ENCODE measurements at places on chromosomes 4 and X.

DNA sequence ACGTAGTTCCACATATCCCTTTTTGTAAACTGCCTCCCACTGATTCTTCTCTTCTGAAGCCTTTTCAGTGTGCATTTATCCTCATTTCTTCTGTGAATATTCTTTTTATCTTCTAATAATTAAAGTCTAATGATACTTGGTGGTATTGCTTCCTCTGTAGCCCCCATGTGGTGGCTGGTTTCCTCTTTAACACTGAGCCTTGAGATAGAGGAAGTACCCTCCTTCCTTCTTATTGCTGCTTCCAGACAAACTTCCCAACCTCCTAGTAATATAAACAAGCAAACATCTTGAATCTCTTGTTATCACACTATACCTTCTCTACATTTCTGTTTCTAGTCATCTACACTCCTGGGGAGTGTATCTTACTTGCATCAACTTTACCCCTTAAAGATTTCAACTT is 310.5 kb upstream of the GIMD1 start:
- DNase-seq = no peak

- no peak for DNase-seq
Observed at GRCh38 chr4:8340781-8341241, 71.3 kb downstream of the HTRA3 start.

DNA sequence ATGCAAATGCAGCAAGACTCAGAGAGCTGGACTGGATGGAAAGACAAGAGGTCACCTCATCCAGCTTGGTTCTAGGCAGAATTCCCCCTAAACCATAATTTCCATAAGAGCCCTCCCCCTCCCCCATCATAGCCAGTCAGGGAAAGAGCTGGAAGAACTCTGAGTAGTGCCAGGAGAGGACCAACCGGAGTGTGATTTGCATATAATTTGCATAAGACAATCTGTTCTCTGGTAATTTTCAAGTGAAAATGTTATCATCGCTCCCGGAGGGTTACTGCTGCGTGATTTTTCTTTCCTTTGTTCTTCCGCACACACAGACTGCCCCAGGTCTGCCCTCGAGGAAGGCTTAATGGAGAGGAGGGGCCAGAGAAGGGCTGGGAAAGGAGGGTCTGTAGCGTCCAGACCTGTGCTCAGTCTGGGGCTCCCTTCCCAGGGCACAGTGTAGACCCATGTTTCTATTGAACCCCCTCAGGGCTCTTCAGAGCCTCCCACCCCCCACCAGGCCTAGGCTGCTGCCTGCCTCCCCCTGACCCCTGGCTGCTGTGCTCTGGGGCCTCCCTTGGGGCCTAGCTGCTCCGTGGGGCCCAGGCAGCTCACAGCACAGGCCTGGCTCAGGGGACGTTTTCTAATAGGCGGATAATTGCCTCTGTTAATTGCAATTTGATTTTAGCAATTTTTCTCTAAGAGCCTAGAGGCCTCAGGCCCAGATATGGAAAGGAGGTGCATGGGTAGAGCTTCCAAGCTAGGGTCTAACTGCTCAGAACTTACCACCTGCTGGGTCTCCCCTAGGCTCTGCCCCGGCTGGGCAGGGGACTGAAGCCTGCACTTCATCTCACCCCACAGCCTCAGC is 90.4 kb upstream of the PJA1 start:
- DNase-seq = no peak

DNA sequence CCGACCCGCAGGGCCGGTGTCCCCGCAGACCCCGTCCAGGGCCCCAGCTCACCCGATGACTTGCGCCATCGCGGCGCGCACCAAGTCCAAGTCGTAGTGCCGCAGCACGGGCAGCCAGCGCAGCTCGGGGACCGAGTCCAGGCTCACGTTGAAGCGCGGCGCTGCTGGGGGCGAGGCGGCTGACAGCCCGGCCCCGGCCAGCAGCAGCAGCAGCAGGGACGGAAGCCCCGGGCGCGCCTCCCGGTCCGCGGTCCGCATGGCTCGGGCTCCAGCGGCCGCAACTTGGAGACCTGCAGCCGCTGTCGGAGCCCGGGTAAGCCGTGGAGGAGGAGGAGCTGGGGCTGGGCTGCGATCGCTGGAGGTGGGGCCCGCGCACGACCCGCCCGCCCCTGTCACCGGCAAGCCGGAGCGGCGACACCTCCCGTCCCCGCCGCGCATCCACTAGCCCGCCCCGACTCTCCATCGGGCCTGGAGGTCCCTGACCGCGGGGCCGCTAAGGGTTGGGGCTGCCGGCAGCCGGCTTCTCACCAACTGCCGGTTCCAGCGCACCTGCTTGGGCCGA is at the start of gene NAAA:
TSS of gene NAAA (minus strand) at position 322 of the 562 bp plus-strand sequence. CDS start at position 258, 64 bp downstream.
- peak; percentile 47 for DNase-seq

DNA sequence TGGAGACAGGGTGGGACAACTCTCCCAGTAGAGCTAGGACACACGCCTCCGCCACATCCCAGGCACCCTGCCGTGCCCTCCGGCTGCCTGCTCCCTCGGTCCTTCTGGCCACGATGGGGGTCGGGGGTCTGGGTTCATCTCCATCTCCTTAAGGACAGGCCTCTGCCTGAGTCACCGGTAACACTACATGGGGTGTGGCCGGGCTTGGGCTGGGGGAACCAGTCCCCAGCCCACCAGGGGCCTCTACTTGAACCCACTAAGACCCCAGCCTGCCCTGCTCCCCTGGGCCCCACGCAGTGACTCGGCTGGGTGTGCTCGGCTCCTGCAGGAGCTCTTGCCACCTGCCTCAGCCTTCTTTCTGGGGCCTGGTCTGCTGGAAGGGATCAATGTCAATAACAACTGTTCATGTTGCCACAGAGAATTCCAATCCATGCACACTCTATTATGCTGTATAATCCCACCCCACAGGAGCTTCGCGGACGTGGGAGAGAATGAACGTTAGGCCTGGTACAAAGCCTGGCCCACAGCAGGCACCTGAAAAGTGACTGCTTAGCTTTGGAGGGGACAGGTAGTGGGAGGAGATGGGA is 177.7 kb upstream of the PSAPL1 start:
- no peak for DNase-seq

GRCh38 chr4:95118497-95118896 is 360.7 kb downstream of the BMPR1B start:
- no peak for DNase-seq

GRCh38 chr4:143354990-143355389 is 18.3 kb downstream of the GAB1 start:
- no peak for DNase-seq

- DNase-seq = peak; percentile 25
Observed at GRCh38 chr4:7876201-7876875, 63.3 kb downstream of the AFAP1 start.

- DNase-seq = no peak
Observed at GRCh38 chr4:103719830-103720207, at the start of gene TACR3. TACR3 (minus strand) TSS chr4:103719985; CDS start chr4:103719675, 310 bp downstream.

DNA sequence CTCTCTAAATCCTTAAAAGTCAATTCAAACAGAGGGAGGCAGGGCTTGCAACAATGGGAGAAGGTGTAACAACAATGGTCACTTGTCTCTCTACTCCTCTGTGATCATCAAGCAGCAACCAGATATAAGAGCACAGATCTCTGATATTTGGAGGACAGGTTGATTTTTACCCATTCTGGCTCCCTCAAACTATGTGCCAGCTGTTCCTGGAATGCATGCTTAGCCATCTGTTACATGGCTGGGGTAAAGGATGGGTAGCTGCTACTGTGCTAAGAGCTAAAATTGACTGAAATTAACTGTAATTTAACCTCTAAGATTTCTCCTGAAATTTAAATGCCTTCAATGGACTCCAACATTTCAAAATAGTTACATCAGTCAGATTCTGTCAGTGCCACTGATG is 1459.9 kb downstream of the PCDH7 start:
- no peak for DNase-seq

GRCh38 chr4:81922313-81922712 is 450.6 kb upstream of the RASGEF1B start:
- no peak for DNase-seq

DNA sequence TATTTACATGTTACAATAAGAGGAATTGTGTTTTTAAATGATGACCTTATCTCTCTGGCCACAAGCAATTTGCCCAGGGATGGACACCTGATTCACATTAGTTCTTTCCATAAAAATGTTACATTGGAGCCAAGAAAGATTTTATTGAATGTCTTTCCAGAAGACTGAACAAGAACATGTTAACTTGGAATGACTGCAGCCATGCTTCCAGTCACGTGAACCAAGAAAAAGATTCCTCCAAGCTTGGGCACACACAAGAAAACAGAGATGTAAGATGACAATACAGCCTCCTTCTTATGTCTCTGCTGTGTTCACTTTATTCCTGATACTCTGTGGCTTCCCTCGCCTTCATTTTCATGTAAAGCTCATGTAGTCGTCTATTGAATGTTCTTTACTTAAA is 737.6 kb downstream of the TRIML1 start:
- DNase-seq = no peak

DNA sequence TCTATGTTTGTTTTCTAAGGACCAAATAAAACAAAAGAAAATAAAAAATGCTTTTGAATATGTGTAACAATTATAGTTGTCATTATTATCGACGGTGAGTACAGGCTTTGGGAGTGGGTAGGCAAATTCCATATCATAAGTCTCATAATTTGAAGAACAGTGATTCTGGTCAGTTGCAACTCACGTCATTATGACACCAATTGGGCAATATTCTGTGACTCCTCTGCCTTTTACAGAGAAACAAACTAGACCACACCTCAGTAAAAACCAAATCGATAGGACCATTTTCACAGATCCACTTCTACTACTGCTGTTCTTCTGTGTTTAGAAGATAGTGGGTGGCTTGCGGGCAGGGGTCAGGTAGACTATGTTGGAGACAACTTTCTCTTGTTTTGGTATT is 250.1 kb downstream of the C4orf33 start:
- no peak for DNase-seq

- DNase-seq = no peak
Observed at GRCh38 chr4:44558031-44558605, 93.3 kb downstream of the YIPF7 start.

All from stimulated activated CD8-positive, alpha-beta memory T cell treated with anti-CD3 and anti-CD28 coated beads, Interleukin-15, amount 100 ng/mL, for 4 hours (primary cell).